ENCODE measurements at places on chromosomes 5 and 9. TPM values are rescaled to one million over a fixed set of nuclear protein-coding genes. Genes with fewer than 3 reads are reported as not detected.

GRCh38 chr9:2872250-2872930 lies 28.5 kb upstream of the PUM3 start:
- H3K27ac ChIP-seq, result no peak overlapping the region
- H3K4me1 ChIP-seq, result no peaks in the 10 kb centered on the region
- no peaks in the 10 kb centered on the region for H3K36me3 ChIP-seq
- no peak overlapping the region for H3K4me3 ChIP-seq
- no peak for DNase-seq
- peaks cover 23% of the 10 kb centered on the region for H3K27me3 ChIP-seq

GRCh38 chr5:73412597-73412988 lies 36.0 kb downstream of the FOXD1 start:
- peaks cover 32% of the 10 kb centered on the region for H3K27me3 ChIP-seq
- no peak for DNase-seq
- no peak overlapping the region for H3K27ac ChIP-seq
- H3K36me3 ChIP-seq, result no peaks in the 10 kb centered on the region
- H3K4me1 ChIP-seq, result no peaks in the 10 kb centered on the region

GRCh38 chr9:109355564-109356297 lies 34.9 kb upstream of the EPB41L4B start:
- no peak overlapping the region for H3K4me3 ChIP-seq
- H3K36me3 ChIP-seq, result no peaks in the 10 kb centered on the region
- no peak for DNase-seq
- peaks cover 7% of the 10 kb centered on the region for H3K27me3 ChIP-seq

- H3K4me1 ChIP-seq, result peaks cover 23% of the 10 kb centered on the region
- H3K27me3 ChIP-seq, result no peaks in the 10 kb centered on the region
- no peak overlapping the region for H3K27ac ChIP-seq
- DNase-seq, result no peak
- no peak overlapping the region for H3K4me3 ChIP-seq
Measured at GRCh38 chr5:103207011-103207410, 51.6 kb upstream of the MACIR start.

- no peaks in the 10 kb centered on the region for H3K36me3 ChIP-seq
- no peak for DNase-seq
- H3K4me3 ChIP-seq, result no peak overlapping the region
- H3K27me3 ChIP-seq, result no peaks in the 10 kb centered on the region
- H3K4me1 ChIP-seq, result no peaks in the 10 kb centered on the region
Measured at GRCh38 chr5:63170486-63170885, 591.9 kb downstream of the LRRC70 start.

The ROPN1L gene
- not detected for total RNA-seq

The PCDHGA7 gene
- total RNA-seq, result 1.3 TPM
